ENCODE measurements at places on chromosomes 2 and 18.

DNA sequence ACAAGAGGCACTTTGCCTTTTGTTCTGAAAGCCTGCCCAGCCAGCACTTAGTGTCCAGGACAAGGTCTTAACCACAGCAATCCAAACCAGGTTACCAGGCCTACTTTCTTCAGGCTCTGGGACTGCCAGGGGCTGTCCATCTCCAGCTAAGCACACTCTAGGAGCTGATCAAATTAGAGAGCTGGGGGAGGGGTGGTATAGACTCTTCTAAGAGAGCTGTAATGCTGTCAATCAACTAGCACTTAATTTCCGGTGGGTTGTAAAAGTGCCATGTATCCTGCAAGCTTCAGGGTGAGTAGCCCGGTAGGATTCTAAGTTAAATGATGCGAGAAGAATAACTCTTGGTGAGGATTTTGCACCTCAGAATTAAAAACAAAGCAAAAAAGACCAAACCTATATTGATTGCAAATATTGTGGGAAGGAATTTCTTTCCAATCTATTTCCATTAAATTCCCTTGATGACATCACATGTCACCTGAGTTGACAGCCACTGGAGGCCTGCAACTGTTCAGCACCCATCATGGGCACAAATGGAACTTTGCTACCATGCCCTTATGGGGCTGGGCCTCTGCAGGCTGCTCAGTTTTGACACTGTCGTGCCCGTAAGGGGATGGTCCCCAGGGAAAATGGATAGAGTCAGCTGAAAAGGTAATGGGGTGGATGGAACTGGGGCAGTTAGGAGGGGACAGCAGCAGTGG, 8.7 kb upstream of the COX7A2L start:
- no peak for DNase-seq

- DNase-seq, result peak; percentile 23
These were observed 38.1 kb upstream of the ARHGEF4 start for GRCh38 chr2:130798472-130799218.

GRCh38 chr2:134782107-134782506, 56.3 kb upstream of the ACMSD start:
- DNase-seq, result no peak

- DNase-seq, result no peak
These were observed 13.6 kb upstream of the NFU1 start for GRCh38 chr2:69450735-69451416.

GRCh38 chr18:41972067-41972925, 17.3 kb downstream of the PIK3C3 start:
- peak; percentile 51 for DNase-seq

GRCh38 chr2:33782395-33783230, 183.5 kb upstream of the FAM98A start:
- DNase-seq, result no peak

DNA sequence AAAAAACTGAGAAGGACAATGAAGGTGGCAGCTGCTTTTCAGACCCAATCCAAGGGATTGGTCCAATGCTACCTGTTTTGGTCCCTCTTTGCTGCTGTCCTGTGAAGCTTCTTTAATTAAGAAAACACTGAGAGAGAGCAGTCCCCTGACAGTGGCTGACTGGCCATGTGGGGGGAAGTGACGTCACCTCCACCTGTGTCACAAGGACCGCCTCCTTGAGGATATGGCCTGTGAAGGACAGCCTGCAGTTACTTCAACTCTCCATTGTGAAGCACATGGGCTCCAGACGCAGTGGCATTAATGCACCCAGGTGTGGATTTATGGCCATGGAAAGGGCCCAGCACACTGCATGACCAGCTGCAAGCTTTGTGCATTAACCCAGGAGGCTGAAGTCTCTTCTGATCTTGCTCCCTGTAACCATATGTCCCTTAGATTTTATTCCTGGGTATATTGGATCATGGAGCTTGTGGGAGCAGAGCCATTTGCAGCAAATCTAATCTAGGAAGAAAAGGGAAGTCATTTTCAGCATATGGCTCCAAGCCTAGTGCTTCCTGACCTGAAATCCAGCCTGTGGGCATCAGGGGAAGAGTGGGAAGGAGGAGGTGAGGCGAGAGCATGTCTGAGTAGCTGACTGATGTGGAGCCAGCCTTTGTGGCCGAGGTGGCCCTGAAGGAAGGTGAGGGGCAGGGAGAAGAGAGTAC, 32.2 kb downstream of the KIF5C start:
- DNase-seq, result no peak

GRCh38 chr18:75109819-75110218, 99.1 kb downstream of the PTGR3 start:
- no peak for DNase-seq

- DNase-seq, result no peak
These were observed 150.1 kb downstream of the AGAP1 start for GRCh38 chr2:235643680-235644511.

DNA sequence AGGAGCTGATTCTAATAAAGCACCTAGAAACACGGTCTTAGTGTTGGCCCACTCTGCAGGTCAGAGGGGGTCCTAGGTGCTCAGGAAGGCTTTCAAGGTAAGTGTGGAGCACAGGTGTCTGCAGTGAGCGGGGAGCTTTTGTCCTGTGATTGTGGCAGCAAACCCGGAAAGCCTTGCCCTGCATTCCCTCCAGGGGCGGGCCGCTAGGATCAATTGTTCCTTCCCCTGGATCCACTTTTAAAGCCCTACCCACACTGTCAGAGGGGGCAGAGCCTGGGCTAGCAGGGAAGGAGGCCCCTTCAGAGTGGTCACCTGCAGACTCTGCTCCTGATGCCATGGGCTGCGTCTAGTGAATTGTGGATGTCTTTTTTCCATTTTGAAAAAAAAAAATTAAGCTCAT, 176.0 kb downstream of the CTIF start:
- no peak for DNase-seq

GRCh38 chr2:152407806-152408205, 72.8 kb downstream of the FMNL2 start:
- DNase-seq, result no peak
